ENCODE measurements at places on chromosomes 6 and 20.

GRCh38 chr6:30883685-30884520 lies at the start of gene DDR1:
DDR1 (plus strand) TSS chr6:30884519; CDS start chr6:30888730, 4,211 bp downstream.
- peak; percentile 85 for DNase-seq

DNA sequence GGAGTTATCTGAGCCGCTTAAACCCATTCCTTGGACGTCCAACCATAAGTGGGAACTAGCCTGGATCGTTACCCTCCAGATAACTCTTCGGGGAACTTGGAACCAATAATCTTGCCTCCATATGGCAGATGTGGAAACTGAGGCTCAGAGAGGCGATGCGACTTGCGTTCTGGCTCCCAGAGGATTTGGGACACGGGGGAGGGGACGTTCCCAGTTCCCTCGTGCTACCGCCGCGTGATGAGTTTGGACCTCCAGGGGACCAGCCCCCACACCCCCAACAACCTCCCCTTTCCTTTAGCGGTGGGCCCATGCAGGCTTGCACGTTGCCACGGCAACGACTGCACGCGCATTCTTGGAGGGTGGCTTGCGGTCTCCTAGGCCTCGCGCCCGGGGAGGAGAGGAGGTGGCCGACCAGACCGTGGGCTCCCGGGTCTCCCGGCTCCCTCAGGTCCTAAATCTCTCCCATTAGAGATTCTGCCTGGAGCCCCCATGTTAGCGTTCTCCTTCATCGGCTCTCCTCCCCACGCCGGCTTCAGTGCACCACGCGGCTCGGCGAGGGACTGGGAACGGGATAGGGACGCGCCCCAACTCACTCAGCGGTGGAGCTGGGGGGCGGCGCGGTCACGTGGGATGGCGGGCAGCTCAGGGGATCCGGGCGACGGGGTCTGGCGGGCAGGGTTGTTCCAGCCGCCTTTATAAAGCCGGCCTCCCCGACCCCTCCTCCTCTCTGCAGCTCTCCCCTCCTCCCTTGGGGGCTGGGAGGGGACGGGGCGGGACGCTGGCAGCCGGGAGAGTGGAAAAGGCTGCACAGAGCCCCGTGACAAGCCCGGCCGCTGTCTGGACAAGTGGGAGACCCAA lies at the start of gene PLTP:
PLTP (minus strand) TSS at position 670 of the 858 bp plus-strand sequence. CDS start 703 bp downstream, outside the sequence.
- DNase-seq, result peak; percentile 58

DNA sequence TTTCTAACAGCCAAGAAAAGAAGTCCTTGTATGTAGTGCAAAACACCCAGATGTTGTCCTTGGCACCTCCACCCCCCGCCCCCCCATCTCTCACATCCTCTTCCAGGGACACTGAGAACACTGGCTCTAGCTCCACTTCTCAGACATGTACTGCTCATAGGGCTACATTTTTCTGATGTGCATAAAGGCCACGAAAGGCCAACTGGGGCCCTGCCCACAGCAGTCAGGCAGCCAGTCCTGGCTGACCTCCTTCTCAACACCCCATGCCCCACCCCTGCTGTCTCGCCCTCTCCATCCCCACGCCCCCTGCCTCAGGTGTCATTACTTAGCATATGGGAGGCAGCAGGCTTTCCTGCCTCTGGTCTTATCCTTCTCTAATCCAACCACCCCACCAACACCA lies 11.3 kb downstream of the GABRR1 start:
- no peak for DNase-seq

DNA sequence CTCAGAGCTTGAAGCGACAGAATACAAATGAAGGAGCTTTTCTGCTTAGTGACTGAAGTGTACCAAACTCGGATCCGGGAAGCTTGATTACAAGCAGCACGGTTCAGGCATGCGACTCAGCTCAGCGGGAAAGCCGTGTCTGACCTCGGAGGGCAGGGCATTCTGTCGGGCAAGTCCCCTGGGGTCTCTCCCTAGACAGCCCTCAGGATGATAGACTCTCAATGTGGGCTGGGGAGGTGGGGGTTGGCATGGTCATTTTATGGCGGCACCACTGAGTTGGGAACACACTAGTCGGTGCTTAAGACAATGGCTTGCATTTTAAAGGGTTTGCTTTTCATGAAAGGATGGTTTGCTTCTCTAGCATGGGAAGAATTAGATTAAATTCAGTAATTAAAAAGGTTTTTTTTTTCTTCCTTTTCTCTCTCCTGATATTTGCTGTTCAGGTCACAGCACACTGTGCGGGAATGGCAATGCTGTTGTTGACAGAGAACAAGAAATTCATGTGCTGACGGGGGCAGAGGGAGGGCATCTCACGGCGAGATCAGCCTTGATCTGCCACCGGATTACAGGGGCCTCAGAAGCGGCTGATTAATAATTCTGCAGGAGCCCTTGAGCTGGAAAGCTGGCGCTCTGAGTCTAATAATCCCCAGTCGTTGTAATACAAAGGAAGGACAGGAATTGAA lies 80.7 kb upstream of the TRAF3IP2 start:
- DNase-seq, result peak; percentile 80

GRCh38 chr6:2237001-2237400 lies 8.4 kb downstream of the GMDS start:
- no peak for DNase-seq

- DNase-seq, result no peak
Observed at GRCh38 chr6:82385102-82385501, 21.5 kb downstream of the TPBG start.

GRCh38 chr6:28336284-28337120 lies 554 bp upstream of the ZSCAN31 start:
- peak; percentile 11 for DNase-seq

- no peak for DNase-seq
Observed at GRCh38 chr6:111076024-111076695, 11.1 kb upstream of the SLC16A10 start.

DNA sequence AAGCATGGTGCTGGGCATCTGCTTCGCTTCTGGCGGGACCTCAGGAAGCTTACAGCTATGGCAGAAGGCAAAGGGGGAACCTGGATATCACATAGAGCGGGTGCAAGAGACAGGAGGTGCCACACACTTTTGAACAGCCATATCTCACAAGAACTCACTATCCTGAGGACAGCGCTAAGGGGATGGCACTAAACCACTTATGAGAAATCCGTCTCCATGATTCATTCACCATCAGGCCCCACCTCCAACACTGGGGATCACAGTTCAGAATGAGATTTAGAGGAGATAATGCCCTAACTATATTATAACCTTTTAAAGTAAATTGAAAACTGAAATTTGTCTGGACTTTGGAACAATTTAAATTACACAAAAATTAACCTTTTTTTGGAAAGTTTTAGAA lies 37.8 kb upstream of the SUMO4 start:
- DNase-seq, result no peak

DNA sequence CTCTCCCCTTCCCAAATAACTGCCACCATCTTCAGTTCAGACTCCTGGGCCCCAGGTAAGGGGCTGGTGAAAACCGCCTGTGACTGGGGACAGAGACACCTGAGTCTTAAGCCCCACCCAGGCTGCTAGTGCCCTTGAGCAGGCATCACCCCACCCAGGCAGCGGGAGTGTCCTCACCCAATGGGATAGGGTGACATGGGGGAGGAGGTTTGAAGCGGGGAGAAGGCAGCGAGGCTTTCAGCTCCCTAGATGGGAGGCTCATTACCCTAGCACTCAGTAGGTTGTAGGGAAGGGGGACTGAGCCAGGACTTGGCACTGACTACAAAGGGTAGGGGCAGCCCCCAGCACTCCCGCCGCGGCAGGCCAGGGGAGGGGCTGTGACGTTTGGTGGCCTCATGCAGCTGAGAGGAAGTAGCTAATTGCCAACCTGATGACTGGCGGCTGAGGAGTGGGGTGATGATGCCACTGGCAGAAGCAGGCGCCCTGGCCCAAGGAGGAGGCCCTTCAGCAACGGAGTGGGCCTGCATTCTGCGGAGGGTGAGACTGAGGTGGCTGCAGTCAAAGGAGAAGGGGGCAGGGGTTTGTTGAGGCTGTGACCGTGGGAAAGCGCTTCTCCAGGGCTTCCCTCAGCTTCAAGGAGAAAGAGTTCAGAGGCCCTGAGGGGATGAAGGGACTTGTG lies 126.9 kb downstream of the MRPL14 start:
- DNase-seq, result no peak

DNA sequence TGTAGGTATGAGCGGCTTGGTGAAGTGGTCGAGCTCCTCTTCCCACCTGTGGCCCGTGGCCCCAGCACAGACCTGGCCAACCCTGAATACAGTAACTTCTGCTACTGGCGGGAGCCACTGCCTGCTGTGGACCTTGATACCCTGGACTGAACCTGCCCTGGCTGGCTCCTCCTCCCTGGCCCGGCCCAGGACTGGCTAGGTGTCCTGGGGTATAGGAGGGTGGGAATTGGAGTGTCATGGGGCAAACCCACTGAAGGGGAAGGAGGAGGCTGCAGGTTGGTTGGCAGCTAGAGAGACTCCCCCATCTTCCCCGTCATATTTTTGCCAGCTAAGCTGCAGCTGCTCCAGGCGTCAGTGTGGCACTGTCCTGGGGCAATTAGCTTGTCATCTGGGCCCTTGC lies 7.9 kb downstream of the EMILIN3 start:
- no peak for DNase-seq

DNA sequence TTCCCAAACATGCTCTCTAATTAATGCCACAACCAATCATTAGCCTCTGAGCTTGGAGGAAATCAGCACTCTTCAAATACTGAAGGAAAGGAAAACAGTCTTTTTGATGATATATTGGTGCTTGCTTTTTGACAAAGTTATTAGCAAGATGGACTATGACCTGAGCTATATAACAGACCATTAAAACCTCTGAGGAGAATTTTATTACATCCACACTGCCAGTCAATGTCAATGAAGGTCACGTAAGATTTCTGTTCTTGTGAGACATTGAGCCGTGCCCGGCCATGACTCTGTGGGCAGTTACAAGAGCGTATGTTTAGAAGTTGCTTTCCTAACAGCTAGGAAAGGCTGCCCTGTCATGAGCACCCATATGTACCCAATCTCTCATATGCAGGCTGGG lies 659.0 kb downstream of the UTRN start:
- no peak for DNase-seq

DNA sequence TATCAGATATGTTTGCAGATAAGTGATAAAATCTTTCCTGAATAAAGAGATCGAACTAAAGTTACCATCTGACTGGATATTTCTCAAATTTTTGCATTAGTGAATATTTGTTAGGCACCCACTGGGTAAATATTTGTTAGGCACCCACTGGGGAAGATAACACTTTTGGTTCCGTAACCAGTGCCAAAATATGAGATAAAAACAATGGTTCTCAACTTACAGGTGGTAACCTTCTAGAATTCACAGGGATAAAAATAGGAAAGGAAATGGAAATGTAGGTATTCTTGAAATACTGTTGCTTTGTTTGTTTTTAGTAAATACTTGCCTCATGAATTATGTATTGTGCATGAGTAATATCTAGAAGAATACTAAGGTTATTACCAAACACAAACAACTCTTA lies 245.0 kb upstream of the KHDRBS2 start:
- no peak for DNase-seq

DNA sequence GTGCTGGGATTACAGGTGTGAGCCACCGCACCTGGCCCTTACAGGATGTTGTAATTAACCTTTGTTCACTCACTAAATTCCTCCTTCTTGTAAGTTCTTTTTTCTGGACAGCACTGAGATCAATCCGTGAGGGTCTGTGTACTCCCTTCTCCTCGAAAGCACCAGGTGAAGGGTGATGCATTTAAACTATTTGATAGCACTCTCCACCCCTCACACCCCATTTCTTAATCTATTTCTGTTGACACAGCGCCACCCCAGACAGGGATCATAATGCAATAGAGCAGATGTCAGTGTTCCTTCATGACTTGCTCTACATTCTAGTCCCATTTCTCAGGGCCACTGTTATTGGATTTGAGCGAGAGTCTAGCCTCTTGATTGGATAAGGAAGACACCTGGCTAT lies 46.3 kb downstream of the PPP1R14C start:
- DNase-seq, result no peak

DNA sequence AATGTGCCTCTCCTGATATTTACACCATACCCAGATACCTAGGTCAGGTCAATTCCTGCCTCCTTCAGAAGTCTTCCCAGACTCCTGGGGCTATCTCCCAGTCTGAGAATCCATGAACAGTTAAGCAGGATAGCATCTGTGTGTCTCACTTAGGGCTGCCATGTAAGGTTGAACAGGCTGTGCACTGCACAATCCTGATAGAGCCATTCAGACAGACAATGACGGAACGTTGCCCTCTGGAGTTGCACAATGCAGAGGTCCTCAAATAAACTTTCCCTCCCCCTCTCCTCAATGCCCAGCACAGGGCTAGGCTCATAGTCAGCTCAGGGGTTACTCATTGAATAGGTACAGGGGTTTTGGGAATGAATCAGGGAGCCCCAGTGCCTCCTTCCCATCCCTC lies 89.7 kb downstream of the CD40 start:
- DNase-seq, result no peak

DNA sequence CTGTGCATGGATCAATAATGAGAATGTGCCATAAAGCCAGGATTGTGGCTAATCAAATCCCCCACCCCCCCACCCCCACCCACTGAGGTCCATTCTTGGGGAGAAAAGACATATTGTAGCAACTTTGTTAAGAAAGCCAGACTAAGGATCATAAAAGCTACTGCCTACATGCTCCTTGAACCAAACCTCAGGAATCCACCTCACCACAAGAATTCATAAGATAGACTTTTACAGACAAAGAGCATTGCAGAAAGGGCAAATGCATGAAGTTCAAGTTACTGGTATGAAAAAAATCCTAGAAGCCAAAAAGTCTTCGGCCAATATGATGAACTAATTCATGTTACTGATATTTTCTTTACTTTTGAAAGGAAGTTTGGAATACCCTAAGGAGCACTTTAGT lies 187.9 kb upstream of the ARID1B start:
- DNase-seq, result no peak

DNA sequence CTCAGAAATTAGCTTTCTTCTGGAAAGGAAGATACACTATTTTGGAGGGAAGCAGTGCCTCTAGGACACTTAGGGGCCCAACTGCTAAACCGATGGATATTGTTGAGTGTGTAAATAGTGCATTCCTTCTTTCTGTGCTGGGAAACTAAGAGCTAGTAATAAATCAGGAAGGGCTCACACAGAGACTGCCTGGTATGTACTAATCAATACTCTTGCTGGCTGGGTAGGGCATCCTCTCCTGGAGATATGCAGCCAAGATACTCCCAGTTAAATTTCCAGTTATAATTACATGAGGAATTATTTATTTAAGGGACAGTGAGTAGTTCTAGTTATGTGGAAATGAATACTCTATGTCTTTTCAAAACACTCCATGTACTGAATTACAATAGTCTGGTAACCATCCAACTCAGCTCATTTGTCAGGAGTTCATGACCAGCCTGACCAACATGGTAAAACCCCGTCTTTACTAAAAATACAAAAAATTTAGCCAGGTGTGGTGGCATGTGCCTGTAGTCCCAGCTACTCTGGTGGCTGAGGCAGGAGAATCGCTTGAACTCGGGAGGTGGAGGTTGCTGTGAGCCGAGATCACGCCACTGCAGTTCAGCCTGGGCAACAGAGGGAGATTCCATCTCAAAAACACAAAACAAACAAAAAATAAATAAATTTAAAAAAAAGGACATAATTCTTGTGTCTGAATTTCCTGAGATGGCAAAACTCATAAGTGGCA lies 100.0 kb downstream of the OR2B2 start:
- no peak for DNase-seq
